ENCODE measurements at places on chromosomes 2 and 18.

DNA sequence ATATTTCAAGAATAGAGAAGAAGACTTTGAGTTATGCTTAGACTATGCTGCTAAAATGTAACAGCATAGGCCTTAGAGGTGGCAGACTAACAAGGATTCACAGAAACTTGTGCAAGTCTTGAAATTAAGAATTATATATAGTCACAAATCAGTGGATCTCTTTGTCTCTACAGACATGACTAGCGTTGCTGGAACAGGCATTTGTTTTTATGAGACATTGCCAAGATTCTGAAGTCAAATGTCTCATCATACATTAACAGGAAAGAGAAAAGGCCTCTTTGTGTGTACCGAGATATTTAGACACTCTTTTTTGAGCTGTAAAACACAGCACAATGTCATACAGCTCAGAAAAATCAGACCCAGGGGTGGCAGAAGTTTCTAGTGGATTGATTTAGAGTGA, 207.1 kb downstream of the TMX3 start:
- no peak for DNase-seq

- no peak for DNase-seq
Observed at GRCh38 chr2:227577555-227577954, 21.1 kb upstream of the SCYGR2 start.

- no peak for DNase-seq
Observed at GRCh38 chr2:117936871-117937428, 76.9 kb downstream of the CCDC93 start.

DNA sequence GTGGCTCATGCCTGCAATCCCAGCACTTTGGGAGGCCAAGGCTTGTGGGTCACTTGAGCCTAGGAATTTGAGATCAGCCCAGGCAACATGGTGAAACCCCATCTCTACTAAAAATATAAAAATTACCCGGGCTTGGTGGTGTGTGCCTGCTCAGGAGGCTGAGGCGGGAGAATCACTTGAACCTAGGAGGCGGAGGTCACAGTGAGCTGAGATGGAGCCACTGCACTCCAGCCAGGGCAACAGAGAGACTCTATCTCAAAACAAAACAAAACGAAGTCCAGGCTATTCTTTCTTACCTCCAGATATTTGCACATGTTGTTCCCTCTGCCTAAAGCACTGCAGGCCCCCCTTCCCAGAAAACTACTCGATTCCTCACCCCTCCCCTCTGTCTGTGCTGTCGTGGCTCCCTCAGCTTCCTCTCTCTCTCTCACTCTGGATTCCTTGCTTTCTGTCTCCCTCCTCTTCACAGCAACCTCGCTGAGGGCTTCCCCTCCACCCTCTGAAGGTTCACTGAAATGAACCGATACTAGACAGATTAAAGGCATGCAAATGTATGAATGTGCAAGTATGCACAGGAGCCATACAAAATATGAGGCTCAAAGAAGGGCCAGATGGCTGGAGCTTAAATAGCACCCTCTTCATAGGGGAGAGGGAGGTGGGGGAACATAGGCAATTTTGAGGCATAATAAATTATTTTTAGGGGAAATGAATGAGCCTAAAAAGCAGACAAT, 18.5 kb downstream of the TMEM177 start:
- DNase-seq, result peak; percentile 78

DNA sequence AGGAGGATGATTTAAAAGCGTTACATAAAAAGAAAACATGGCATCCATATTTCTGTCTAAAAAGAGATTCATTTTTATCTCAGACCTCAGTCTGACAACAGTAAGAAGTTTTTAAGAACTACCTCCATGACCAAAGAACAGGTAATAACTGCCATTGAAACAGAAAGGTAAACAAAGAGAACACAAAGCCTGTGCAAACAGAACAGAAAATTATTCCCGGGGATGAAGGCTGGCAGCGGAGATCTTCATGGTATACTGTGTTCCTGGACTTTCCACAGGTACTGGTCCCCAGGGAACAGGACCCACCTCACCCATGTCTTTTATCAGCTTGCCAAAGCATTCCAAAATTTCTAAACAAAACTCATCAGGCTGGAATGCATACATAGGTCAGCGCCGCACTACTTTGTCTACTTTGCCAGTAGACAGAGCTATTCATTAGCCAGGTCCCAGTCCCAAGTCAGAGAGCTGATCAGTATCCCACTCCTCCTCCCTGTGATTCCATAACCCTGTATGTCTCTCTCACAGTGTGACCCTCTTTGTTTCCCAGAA, 277.3 kb downstream of the MBD2 start:
- DNase-seq, result no peak

DNA sequence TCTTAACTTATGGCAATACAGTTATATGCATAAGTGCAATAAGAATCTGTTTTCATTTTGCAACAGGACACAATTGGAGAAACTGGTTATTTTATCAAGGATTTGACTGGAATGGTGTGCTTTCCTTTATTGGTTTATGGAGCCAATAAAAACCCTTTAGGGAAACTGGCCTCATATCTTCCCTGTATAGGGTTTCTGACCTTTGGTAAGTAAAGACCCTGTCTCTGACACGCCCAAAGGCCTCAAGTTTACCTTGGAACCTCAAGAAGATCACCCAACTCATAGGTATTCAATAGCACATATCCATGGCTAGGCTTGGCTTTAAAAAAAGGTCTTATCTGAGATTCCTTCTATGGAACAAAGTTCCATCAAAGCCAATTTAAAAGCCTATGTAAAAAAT, 11.2 kb downstream of the HAAO start:
- DNase-seq, result no peak

DNA sequence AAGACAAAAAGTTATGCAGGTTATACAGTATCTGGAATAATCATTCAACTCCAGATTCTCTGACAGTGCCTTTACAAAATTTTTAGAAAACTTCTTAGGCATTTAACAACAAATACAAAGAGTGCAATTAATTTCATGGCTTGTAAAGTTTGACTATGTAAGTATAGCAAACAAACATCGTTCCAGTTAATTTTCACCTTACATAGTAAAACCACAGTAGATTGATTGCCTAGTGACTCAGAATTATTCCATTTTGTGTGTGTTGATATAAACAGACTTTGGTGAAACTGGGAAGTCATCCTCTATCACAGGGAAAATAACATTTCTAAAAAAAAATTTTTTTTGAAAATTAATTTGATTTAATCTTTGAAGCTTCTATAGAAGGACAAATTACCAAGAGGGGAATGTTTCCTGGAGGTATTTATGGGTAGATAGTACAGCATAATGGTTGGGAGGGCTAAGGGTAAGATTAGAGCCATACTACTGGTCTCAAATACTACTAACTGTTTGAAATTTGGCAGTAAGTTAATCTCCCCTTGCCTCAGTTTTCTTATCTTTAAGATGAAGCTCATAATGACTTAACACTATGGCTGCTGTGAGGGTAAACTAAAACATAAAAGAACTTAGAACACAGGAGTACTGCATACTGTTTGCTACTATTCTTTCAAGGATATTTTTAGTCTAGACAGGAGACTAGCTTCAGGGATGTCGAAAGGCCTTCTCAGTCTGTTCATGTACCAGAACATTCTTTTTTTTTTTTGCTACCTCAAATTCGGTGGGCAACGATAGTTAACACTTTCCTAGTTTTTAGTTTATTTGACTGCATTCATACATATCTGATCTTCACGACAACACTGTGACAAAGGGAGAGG, 19.6 kb downstream of the NDUFAF7 start:
- no peak for DNase-seq

GRCh38 chr2:60292242-60292641, 261.2 kb downstream of the BCL11A start:
- DNase-seq, result no peak

DNA sequence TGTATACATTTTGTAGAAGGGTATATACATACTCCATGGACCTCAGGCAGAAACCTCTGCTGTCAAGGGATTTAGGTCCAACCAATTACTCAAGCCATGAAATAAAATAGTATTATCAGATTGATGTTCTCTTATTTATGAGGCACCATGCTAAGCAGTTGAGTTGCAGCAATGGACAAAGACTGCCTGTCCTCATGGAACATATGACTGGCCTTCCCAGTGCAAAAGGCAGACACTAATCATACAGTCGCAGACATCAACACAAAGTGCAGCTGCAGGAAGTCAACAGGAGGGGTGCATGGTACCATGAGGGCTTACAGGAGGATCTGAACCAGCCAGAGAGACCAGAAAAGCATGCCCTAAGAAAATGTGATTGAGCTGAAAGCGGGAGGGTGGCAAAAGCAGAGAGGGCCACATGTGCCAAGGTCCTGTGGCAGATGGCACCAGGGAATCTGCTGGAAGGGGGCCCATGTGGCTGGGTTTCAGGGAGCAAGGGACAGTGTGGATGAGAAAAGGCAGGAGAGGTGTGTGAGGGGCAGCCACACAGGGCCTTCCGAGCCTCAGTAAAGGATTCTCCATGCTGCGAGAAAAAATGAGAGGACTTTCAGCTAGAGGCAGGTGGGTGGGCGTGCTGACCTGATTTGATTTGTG, 61.4 kb upstream of the RNF152 start:
- no peak for DNase-seq

DNA sequence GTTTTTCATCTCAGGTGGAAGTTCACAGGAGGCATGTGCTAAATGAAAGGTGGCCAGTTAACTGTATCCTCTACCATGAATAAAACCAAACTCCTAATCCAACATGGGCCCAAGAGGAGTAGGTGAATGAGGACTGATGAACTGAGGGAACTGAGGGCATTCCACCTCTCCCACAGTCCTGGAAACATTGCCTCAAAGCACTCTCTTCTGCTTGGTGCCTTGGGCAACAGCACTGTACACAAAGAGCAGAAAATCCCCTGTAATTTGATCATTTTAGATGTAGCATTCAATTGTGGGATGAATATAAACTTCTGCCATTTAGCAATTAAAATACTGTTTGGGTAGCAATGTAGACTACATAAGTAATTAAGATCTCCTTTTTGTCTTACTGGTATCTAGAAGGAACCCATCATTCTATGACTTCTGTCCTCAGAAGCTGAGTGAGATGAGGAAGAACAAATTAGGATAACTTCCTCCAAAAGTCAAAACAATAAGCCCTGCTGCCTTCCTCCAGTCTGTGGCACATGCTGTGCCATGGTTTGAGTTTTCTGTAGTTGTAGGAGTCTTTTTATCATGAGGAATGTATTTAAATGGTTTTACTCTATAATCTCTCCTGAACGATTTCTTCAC, 86.7 kb upstream of the ZEB2 start:
- no peak for DNase-seq

DNA sequence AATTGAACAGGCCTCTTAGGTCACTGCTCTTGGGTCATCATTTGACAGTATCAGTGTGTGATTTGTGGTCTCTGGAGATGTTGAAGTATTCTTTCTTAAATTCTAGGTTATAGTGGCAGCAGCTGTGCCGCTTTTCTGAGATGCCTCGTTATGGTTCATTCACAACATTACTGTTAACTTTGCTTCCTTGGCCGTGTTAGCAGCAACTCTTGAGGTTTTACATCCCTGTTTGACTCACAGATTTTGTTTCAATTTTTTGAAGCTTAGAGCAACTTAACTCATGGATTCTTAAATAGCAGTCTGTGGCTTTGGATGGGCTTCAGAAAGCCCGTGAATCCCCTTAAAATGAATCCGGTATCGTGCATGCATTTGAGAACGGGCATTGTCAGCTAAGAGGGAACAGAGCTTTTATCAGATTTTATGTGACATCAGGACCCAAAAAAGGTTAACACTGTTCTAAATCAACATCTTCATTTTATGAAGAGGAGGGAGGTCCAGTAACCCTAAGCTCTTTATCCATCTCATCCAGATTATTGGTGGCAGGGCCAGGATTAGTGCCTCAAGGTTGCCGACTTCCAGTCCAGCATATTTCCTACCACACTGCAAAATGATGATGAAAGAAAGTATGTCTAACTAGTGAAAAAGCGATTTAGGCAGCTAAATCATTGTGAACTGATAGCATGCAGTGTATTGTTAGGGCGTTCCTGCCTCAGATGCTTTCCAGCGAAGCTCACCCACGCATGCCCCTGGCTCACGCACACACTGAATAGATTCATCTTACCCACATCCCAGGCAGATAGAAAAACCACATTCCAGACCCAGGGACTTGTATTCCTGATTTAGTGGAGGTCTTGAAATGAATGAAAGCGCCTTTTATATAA, 5.1 kb downstream of the TRIB2 start:
- DNase-seq, result no peak

- no peak for DNase-seq
Observed at GRCh38 chr2:233015019-233015645, 2.1 kb upstream of the NGEF start.

- no peak for DNase-seq
Observed at GRCh38 chr2:95392730-95393455, 9.6 kb upstream of the FAHD2A start.

DNA sequence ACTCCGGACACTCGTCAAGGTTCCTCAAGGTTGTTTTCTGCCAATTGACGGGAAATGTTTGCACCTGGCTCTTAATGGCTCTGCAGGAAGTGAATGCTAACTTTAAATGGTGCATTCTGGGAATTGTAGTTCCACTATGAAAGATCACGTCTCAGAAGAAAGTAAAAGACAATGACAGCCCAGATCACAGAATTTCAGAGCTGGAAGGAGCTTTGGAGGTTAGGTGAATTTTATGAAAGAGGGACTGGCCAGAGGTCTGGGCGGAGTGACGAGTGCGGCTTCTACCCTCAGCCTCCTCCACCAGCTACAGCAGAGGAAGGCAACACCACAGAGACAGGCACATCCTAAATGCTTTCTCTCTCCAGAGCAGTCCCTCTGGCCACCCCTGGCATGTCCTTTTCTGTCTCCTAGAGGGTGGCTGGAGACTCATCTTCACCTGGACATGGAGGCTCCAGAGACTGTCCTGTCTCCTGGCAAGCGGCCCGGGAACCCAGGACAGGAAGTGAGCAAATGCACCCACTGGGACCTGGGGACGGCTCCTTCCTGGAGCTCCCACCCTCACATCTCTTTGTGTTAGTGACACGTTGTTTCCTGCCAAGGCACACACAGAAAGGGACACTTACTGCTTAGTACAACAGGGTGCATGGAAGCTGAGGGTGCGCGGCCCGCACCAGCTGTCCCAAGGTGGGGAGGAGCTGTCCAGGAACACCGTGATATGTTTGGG, 19.4 kb downstream of the THAP4 start:
- no peak for DNase-seq

- DNase-seq, result no peak
Observed at GRCh38 chr2:29097569-29097968, 17.6 kb upstream of the CLIP4 start.

DNA sequence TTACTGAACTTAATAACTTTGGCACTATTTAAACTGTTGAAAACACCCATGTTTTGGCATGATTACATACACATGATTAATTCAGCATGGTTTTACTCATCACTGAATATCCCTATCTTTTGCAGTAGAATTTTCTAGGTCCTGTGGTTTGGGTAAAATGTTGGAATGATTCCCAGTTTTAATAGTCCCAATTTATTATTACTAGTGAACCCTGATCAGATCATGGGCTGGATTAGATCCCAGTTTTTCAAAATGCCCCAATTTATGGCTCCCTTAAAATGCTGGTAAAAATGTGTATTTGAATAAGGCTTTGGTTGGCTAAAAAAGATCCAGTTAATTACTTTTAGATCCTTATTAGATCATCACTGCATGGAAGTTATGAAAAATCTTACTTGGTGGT, 273.6 kb upstream of the NRP2 start:
- DNase-seq, result no peak

GRCh38 chr2:214261683-214262082, 149.2 kb upstream of the VWC2L start:
- no peak for DNase-seq

Data from NCI-H524 treated with DMSO at 0.1 percent for 48 hours (cell line).